Caki2 (cell line): ENCODE measurements at places on chromosomes 2 and 18.

- peak; percentile 4 for DNase-seq
These were observed 47.4 kb upstream of the MTCL1 start for GRCh38 chr18:8657873-8658470.

DNA sequence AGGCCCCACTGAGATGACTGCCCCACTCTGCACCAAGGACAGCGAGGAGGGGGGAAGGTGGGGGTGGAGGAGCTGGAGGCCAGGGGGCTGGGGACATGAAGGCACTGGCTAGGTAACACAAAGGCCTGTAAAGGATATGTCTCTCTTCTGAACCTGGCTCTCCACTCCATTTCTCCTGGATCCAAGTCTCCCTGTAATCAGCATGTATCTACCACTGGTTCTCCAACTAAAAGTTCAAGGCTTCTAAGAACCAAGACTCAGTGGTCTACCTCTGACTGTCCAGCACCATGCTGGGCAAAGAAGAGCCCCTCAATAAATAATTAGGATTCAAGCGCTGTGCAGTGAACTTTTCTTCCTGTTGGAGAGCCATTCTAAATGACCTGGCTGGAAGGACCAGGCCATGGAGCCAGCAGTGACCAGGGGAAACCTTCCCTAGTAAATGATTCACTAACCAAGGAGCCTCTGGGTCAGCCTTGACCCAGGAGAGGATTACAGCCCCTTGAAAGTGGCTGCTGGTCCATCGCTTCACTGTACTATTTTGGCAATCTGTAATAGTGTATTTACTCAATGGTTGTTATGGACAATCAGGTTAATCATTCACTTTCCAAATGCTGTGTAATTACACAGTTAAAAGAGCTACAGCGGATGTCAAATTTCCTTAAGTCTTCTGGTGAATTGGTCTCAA is 73.2 kb downstream of the BCL11A start:
- peak; percentile 13 for DNase-seq

DNA sequence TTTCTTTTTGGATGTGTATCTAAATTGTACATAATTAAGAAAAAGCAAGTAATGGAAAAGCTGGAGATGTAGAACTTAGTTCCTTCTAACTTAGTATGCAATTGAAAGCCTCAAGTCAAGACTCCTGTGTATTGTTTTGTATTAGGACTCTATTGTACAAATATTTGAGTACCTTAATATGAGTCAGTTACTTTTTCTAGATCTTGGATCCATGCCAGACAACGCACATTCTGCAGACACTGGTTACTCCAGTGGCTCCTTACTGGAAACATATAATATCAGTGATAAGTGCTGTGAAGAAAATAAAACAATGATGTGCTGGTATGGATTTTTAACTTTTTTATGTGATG is 1.5 kb downstream of the SLC39A10 start:
- DNase-seq = no peak

DNA sequence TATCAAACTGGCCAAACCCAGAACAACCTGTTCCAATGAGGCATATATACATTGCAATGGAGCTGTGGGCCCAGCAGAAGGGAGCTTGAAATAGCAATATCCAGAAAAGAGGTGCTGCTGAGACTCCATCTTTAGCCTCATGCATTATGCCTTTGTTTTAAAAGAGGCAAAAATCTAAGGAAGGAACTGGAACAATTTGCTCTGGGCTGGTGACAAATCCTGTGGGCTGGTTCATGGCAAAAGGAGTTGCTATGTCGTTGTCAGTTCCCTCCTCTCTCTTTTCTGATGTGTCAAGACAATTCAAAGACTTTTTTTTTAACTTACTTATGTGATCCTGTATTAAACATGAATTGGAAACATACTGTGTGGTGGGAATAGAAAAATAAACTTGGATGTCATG is 124.2 kb upstream of the FSHR start:
- DNase-seq = no peak

DNA sequence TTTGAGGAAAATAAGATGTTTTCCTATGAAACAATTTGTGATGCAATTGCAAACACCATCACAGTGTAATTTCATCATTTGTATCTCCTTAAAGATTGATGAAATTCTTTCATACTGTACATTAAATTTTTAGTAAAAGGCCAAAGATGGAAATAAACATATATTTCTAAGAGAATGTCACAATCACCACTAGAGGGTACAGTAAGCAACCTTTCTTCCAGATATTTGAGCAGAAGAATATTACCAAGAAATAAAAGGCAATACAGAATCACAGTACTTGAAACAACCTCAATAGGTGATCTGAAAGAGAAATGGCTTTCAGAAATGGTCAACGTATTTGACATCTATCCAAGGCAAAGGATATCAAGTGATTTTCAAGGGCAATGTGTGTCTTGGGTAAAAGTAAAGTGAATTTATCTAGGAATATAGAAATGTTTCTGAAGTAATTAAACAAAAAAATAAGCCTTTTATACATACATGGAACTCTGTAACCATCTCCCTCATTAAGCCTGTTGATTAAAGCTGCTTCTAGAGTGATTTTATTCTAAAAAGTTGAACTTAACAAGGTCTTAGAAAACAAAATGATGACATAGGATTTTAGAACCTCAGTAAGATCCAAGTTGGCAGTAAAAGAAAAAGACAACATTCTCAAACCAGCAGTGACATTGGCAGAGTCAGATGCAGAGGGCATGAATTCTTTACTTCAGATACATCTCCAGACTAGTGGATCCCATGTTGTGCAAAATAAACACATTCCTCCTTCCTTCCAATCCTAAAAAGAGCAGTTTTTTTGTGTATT is 90.3 kb upstream of the SESTD1 start:
- DNase-seq = no peak
